ENCODE measurements at places on chromosomes 7 and 10.

DNA sequence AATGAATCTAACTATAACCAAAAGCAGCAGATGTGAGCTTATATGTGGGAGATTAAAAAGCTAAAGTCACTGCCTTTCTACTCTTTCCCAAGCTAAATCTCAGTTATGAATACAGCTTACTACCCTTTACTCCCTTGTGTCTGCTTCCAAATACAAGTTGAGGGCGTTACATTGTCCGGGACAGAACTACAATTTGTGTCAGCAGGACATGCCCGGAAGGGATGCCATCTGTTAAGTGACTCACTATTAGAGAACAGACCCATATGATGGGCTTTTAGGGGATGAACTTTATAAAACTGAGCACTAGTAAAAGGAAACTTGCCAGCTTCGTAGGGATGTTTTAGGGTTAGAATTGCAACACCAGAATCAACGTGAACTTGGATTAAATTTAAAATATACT, 299.7 kb upstream of the CSTF2T start:
- no peak for DNase-seq

GRCh38 chr7:69696054-69696591, 97.8 kb downstream of the AUTS2 start:
- DNase-seq, result no peak

- no peak for DNase-seq
Observed at GRCh38 chr7:52695973-52696595, 339.3 kb upstream of the POM121L12 start.

- no peak for DNase-seq
Observed at GRCh38 chr7:156318426-156318825, 322.1 kb upstream of the RNF32 start.

DNA sequence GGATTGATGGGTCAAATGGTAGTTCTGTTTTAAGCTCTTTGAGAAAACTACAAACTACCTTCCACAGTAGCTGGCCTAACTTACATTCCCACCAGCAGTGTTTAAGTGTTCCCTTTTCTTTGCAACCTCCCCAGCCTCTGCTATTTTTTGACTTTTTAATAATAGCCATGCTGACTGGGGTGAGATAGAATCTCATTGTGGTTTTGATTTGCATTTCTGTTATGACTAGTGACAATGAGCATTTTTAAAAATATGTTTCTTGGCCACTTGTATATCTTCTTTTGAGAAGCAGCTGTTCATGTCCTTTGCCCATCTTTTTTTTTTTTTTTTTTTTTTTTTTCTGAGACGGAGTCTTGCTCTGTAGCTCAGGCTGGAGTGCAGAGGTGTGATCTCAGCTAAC, 155.2 kb upstream of the BMPER start:
- no peak for DNase-seq

GRCh38 chr10:26593896-26594295, 103.6 kb upstream of the PDSS1 start:
- no peak for DNase-seq

GRCh38 chr10:90712529-90712928, 145.3 kb downstream of the HTR7 start:
- no peak for DNase-seq

- DNase-seq, result no peak
Observed at GRCh38 chr7:74441801-74442200, 11.9 kb upstream of the GTF2IRD1 start.

DNA sequence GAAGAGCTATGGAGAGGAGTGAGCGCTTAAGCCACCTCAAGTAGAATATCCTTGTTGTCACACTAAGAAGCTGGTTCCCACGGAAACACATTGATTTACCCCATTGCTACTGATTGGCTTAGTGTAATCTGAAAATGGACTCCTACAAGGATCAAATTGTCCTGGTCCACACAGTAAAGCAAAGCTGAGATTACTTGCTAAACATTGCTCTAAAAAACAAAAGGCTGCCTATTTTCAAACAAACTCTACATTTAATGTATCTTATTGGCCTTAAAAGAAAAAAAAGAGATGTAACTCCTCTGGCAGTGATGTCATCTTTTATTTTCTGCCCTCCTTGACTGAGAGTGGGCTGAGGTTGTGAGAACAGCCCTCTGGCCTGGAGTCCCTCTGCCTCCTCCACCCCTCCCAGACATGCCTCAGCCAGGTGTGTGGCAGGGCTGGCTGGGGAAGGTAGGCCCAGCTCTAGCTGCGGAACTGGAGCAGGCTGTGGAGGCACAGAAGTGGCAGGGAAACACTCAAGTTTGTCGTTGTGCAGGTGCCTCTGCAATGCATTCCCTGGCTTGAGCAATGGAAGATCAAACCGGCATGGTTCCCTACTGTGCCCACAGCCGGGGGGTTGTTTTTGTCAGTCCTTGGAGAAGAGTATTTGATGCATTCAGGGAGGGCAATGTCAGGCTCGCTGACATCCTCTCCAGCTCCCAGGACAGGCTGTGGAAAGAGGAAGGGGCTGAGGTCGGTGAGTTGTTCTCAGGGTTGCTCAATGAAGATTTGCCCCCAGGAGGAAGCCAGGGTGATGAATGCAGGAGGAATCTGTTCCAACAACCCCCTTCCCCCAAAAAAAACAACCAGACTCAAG, 9.1 kb downstream of the KLF6 start:
- DNase-seq, result no peak

DNA sequence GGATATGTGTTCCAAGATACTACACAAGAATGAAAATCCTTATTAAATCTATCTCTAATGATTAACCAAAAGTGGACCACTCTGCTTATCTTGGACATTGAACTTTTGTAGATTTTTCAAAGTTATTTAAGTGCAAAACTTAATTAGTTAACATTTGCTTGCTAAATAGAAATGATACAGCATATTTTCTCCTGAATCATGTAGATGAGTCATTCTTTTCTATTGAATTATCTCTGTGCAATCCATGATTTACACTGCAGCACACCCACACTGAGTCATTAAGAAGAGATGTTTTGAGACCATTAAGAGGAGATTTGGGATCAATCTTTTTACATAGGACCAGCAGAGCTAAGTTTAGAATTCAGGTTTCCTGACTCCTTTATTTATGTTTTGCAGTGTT, 6.6 kb upstream of the ABCC2 start:
- DNase-seq, result no peak

DNA sequence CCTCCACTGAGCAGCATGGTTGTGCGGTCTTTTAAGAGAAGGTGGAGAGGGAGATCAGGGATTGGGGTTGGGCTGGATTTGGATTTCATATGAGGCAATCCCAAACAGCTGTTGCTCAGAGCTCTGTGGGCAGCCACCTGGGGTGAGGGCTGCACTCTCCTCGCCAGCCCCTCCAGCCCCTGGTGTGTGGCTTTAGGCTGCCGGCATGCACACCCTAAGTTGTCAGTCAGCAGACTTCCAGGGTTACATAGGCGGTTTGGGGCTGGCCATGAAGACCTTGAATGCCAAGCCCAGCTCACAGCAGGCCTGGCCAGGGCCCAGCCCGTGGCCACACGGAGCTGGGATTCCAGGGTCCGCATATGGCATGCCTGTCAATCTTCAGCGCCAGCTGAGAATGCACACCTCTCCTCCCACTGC, 54.8 kb downstream of the ZMIZ1 start:
- no peak for DNase-seq

DNA sequence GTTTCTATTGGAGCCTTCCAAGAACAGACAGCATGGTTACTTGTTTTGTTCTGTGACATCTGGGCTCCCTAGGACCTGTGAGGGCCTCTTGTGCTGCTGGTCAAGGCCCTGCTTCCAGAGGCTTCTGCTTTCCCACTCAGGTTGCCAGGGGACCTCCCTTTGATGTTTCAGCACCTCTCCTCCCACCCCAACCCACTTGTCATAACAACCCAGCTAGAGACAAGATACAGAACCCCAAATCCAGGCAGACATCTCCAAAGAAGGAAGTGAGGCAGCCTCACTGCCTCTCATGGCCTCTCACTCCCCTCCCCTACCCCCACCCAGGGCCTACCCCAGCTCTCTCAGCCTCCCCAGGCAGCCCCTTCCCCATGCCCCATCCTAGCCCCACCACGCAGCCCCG, 11.3 kb downstream of the NFKB2 start:
- DNase-seq, result no peak
